ENCODE measurements at places on chromosomes 1 and 21.

- no peak for DNase-seq
Measured at GRCh38 chr1:31869449-31869848, 53.6 kb upstream of the SPOCD1 start.

DNA sequence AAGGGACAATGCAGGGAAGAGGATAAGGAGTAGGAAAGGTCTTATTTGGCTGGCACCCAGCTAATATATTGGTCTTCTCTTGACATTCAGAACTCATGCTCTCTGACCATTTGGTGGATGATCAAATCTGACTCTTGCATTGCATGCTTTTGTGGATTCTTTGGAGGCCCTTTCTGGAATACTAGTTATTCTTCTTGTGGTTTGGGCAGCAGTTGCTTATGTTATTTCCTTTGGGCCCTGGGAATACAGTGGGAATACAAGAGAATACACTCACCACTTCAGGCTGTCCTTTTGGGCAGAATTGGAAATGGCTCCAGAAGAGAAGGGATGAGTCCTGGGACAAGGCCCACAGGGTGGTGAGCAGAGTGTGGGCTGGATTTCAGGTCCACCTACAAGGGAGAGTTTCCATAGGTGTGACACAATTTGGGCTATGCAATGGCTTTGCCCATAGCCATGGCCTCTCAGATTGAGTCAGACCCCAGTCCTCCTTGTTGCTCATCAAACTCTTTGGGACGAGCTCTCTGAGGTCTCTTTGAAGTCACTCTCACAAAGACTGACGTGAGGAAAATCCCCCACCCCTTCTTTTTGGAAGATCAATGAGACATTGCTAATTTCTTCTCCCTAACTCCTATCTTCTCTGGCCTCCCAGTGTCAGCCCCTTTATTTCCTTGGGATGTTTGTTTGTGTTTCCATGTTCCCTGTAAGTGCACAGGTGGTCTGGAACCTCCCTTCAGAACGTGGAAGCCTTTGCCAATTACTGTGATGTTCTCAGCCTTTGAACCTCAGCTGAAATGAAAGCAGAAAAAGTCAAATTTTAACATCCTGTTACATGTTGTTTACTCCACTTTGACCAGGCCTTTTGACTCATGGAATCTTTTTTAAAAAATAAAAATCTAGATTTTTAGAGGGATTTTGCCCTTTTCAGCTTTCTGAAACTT, 19.4 kb downstream of the HSD11B1 start:
- no peak for DNase-seq

DNA sequence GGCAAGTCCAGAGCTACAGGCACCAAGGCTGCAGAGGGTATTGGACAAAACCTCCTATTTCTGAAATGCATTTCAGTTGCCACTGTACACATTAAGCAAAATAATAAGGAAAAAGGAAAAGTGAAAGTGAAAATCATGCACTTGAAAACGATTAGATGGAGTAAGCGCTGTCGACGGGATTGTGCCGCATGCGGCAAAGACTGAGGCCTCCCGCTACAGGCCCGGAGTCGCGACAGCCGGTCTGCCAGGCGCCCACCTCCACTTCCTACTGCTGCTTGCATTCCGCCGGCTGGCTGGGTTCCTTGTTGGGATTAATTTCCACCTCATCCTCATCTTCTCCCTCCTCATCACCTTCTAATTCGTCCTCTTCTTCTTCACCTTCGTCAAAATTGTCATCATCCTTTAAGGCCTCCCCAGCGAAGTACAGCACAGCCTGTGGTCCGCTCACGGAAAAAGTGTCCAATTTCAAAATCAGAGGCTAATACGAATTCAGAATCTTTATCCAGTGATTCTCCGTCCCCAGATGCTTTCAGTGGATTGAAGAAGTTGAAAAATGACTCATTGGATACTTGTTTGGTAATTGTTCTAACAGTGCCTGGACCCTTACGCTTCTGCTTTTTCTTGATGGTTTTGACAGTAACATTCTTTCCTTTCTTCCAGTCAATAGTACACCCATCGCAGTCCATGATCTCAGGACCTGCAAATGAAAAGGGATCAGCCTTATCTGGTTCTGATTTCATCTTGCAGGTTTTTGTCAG, 38.0 kb downstream of the CD58 start:
- no peak for DNase-seq

DNA sequence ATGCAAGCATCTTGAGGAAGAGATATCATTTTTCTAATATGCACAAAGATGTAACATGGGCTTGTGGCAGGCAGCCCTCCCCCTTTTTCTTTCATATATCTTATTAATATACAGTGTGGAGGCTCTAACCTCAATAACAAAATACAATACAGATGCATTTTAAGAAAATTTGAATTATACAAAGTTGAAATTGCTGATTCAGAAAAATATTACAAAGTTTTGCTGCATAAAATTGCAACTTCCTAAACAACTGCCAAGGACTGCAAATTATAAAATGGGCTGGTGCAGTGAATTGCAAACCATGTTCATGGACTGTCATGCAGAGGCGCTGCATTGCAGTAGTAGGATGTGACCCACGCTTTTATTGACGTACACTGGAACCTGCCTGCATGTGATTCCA, 84.0 kb downstream of the LPAR3 start:
- DNase-seq, result no peak

GRCh38 chr1:87449348-87449963, 120.8 kb downstream of the LMO4 start:
- DNase-seq, result no peak

DNA sequence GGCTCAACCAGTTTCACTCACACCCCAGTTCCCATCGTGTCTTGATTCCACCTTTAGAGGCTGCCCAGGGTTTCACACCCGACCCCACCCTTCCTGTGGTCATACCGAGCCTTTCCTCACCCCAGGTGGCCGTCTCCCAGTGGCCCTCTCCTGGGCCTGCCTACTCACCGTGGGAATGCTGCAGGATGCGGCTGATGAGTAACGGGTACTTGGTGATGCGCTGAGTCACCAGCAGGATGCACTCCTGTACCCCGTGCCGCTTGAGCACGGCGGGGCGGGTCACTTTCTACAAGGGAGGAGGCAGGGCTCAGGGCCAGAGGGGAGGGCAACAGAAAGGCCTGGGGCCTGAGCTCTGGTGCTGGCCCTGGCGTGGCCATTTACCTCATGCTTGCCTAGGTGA, 16.4 kb downstream of the ARHGEF2 start:
- no peak for DNase-seq

DNA sequence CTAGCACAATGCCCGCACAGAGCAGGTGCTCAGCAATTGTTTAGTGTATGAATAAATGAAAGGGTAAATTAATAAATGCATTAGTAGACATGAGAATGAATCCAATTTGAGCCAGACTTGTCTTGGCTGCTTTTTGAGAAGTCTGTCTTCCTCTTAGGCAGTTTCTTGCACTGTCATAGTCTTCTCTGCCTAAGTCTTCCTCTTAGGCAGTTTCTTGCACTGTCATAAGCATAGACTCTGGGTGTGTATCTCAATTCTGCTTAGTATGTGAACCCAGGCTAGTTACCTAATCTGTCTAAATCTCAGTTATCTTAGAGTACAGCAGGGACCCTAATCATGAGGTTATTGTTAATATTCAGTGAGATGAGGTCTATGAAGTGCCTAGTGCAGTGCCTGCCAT, 27.2 kb downstream of the NHLH2 start:
- no peak for DNase-seq

DNA sequence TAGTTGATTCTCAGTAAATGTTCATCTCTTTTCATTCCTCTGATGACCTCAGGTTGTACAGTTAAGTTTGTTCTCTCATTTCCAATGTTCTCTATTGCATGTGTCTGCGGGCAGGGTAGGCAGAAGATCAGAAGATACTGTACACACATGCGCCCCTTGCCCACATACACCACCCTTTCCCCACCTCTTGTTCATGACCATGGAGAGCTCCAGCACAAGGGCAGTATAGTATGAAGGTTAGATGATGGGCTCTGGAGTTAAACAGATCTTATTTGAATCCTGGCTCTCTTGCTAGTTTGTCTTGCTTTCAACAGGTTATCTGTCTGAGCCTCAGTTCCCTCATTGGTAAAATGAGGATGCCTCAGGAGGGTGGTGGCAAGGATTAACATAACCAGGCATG, 17.8 kb upstream of the PLD5 start:
- DNase-seq, result no peak

- no peak for DNase-seq
Measured at GRCh38 chr1:228397966-228398365, 8.7 kb downstream of the TRIM11 start.

GRCh38 chr1:246768403-246769020, 44.3 kb downstream of the SCCPDH start:
- DNase-seq, result no peak

DNA sequence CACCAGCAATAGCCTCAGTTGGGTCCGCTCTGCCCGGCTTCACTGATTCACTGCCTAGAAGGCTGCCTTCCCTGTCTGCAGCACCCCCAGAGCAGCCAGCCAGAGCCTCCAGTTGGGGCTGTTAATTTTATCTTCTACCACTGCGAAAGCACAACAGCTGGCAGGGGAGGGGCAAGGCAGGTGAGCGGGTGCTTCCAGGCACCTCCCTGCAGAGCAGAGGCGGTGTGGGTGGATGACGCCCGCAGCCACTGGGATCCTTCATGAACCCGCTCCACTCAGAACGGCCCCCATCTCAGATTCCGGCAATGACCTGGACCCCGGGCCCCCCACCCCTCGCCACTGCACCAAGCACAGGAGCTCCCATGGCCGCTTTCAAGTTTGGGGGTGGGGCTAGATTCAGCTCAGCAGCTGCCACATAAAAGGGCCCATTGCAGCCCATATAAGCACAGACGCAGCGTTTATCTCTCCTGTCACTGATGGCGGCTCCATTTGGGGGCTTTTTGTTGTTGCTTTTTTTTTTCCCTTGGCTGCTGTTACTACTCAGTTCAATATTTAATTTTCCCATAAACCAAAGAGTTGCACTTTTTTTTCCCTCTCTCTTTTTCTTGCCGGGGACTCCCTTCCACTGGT, 128.0 kb upstream of the KLHDC7A start:
- DNase-seq, result no peak

DNA sequence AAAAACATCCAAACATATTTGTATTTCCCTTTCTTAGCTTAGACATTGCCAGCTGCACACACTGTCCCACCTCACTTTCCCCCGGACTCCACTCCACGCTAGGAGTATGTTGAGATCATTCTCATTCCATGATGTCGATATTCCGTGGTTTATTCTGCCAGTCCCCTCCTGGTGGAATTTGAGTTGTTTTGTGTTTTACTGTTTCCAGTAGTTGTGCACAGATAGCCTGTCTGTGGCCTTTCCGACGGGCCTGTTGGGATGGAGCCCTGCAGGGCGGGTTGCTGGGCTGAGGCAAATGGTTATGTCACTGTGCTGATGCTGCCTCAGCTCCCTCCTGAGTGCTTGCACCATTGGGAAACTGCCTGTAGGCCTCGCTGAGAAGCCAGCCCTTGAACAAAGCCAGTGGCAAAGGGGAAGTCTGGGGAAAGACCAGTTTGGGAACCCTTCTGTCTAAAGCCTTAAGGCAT, 12.8 kb downstream of the TRAPPC10 start:
- DNase-seq, result no peak

DNA sequence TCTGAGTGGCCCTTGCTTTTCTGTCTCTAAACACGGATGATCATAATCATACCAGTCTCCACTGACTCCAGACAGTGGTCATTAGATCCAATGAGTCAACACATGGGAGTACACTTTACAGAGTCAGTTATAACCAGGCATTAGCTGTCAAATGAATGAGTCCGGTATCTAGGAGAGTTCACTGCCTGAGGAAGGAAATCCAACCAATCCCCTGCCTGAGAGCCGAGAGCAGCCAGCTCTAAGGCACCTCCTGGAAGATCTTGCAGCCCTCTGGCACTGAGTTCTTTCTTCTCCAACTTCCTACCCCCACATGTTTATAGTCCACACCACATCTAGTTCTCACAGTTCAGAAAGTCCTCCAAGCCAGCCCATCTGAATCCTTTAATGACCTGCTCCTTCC, 29.4 kb upstream of the RBM15 start:
- no peak for DNase-seq

GRCh38 chr1:6209661-6210580, 4.0 kb downstream of the RNF207 start:
- DNase-seq, result no peak
